NCI-H1694 (cell line): ENCODE measurements at places on chromosomes 1 and 21.
A peak's percentile ranks its signal among the peaks of the same experiment; 100 is the strongest.

DNA sequence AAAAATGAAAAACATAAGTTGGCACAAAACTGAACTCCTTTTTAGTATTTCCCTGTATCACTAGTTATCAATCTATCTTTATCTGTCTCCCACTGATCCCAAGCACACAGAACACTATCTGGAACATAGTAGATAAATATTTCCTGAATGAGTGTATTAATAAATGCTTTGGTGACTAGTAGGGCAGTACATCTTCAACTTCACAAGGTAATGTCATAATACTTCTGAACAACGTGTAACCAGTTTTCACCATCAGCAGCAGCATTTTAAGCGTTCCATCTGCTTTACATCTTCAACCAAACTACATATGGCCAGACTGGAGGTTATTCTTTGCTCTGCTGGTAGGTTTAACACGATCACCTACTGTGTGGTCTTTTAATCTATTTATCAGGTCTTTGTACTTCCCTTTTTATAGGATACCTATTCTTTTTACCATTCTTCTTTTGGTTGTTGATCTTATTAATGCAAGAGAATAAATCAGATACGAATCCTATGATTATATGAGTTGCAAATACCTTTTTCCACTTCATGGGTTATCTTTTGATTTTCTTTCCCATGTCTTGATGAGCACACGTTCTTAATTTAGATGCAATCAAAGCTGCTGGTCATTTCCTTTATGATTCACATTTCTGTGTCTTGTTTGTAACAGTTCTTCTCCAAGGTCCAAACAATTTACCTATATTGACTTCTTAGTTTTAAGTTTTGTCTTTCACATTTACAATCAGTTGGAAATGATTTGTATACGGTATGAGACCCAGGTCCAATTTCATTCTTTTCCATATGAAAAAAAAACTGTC lies 16.3 kb downstream of the GPBP1L1 start:
- no peak for DNase-seq

DNA sequence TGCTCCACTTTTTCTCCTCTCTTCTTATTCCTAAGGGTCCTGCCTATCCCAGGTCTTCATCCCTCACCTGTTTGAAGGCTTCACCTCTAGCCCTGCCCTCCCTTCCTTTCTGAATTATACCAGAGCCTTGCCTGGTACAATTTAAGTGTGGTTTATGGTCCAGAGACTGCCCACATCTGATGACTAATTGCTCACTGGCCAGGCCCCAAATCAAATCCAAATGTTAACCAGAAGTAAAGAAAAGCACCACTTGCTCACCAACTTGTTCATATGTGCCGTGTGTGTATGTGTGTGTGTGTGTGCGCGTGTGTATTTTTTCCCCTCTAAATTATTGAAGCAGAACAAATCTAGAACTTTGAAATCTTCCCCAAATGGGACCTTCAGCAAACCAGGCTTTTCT lies 26.4 kb downstream of the MYOM3 start:
- DNase-seq: no peak

DNA sequence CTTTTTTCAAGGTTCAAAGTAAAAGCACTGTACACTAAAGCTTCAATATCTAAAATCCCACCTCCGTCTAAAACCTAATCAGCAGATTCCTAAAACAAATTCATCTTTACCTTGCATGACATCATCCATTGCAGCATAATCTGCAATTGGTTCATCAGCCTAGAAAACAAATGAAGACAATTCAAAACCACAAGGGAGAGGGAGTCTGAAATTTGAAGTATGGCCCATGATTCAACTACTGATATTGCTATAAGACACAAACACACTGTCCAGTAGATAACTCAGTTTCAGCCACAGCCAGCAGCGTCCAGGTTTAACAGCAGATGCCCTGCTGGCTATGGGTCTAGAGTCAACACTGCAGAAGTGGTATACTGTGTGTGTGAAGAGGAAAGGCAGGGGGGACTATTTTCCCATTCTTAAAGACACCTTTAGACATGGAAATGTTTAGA lies 17.9 kb upstream of the RAP1GAP start:
- DNase-seq: no peak

DNA sequence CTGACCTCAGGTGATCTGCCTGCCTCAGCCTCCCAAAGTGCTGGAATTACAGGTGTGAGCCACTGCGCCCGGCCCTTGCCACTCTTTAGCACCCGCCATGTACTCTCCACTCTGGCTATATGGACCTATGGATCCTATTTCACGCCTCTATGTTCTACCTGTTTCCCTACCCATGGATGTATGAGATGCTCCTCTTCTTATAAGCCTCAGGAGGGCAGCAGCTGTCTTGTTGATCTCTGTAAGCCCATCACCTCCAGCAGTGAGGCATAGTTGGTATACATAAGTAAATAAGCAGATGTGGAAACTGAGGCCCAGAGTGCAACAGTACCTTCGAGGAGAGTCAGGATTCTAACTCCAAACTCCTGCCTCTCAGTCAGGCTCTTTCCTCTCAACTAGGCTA lies 24.7 kb upstream of the ARTN start:
- no peak for DNase-seq

- no peak for DNase-seq
Measured at GRCh38 chr1:3978990-3979325, 78.9 kb upstream of the C1orf174 start.

DNA sequence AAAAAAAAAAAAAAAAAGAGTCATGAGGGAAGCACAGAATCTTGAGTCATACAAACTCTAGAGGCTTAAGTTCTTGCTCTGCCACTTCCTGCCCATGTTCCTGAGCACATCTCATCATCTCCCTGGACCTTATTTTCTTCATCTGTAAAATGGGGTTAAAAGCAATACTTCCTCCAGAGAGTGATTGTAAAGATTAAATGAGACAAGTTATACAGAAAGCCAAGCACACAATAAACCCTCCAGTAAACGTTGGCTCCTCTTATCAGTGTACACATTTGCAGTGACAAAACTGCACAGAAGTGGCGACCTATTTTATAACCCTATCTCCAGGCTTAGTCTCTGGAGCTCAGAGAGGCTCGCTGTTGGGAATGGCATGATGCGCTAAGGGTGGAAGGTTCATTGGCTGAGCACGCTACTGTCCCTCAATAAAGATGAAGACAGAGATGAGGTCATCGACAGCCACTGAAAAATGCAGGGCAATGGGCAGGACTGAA lies 82.1 kb downstream of the RRAGC start:
- DNase-seq: no peak

DNA sequence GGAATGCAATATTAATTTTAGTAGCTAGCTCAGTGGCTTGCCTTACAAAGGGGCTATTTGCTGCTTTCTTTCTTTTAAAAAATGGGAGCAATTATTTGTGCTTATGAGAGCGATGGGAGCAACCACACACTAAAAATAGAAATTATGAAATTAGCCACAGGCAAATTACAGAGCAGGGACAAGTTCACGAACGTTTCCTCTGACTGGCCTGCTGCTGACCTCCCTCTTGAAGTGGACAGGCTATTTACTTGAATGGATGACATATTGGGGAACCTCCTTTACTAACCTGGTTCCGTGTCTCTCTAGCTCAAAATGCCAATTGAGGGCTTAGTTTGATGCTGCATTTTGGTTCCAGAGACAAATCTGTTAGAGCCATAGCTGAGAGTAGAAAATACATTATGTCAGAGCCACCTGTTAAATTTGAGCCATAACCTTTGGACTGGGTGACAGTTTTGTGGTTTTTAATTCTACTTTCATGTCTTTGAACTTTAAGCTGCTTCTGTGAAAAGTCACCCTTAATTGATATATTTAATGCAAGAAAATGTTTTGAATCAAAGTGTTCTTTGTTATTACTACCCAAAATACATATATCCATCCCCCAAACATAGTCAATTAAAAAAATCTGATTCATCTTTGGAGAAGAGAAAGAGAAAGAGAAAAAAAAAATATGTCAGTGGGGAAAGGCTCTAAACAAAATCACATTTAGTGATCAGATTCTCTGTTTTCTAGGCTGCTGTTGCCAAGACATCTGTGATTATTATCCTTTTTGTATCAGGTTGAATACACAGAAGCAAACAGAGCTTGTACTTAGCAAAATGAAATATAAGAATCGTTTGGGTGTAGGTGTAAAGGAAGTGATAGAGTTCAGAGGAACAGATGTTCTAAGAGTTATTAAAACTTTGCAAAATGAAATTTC lies 351.9 kb downstream of the ADGRL2 start:
- peak; percentile 40 for DNase-seq

- no peak for DNase-seq
Measured at GRCh38 chr1:3053366-3053980, 15.5 kb upstream of the PRDM16 start.

- no peak for DNase-seq
Measured at GRCh38 chr1:171909711-171910110, 68.4 kb downstream of the DNM3 start.

GRCh38 chr21:45892156-45892915 lies 89.2 kb upstream of the COL6A1 start:
- no peak for DNase-seq

DNA sequence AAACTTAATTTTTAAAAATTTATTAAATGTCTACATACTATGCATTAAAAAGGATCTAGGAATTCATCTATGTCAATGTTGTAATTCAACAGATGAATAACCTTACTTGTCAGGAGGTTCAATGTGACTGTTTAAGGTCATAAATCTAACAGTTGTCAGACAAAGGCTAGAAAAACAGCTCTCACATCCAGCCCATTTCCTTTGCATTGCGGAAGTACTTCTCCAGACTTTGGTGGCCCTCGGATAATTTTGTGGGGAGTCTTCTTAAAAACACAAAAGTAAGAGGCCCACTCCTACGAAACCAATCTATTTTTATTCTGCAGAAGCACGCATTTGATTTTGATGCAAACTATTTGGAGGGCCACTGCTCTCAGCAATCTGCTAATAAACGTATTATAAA lies 122.6 kb upstream of the CHRM3 start:
- DNase-seq: no peak

GRCh38 chr1:241836941-241837340 lies 11.1 kb upstream of the EXO1 start:
- no peak for DNase-seq

GRCh38 chr1:6392809-6393399 lies 663 bp downstream of the ACOT7 start:
- DNase-seq: no peak

DNA sequence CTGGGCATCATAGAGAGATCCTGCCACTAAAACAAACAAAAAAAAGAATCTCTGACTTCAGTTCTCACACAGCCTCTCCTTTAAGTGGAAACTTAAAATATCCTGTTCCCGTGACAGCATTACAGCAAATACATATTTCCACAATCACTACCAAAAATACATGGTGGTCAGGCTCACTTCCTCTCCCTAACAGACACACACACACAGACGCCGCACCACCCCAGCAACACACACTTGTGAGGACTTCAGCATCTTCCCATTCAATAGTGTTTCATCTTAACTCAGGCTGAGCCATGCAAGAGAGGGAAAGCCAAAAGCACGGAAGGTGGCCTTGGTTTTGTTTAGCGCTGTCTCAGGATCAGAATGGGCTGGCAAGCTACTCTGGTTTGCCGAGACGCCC lies 21.9 kb downstream of the KIAA1614 start:
- no peak for DNase-seq

DNA sequence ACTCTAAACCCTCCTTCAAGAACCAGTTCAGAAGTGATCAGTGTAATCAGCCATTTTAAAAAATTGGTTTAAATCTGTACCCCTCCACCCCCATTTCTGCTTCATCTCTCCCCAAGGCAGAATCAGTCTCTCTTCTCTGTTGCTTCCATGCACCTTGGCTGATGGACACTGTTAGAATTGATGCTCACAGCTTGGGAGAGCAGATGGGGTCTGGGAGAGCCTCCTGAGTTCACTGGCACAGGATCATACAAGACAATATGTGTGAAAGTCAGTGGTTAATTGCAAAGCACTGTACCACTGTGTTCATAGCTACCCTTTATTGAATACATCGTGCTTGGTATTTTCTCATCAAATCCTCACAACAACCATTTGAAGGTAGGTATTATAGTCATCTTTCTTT lies 140.9 kb downstream of the ROR1 start:
- DNase-seq: no peak

GRCh38 chr1:184020855-184021254 lies 16.7 kb downstream of the COLGALT2 start:
- no peak for DNase-seq

GRCh38 chr1:81412954-81413353 lies 387.8 kb upstream of the ADGRL2 start:
- DNase-seq: no peak

- no peak for DNase-seq
Measured at GRCh38 chr1:5992814-5993555, 760 bp upstream of the NPHP4 start.

- DNase-seq: no peak
Measured at GRCh38 chr21:42699196-42699595, 45.8 kb downstream of the PDE9A start.

DNA sequence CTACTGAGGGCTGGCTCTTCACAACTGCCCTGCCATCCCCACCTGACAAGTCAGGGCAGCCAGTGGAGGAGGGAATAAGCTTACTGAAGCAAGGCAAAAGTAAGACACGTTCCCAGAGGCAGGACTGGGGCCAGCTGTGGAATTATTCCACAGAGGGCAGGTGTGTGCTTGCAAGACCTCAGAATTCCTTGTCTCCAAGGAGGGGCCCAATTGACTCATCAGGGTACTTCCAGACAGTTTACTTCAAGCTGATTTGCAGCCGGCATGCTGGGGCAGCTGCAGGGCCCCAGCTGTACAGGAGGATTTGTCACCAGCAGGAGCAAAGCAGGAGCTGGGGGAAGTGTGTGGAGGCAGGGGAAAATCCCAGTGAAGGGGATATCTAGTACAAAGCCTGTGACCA lies 167.5 kb upstream of the CAMK1G start:
- peak; percentile 10 for DNase-seq

- no peak for DNase-seq
Measured at GRCh38 chr1:159141584-159142390, 29.6 kb upstream of the CADM3 start.

- DNase-seq: no peak
Measured at GRCh38 chr1:48292706-48293105, 70.2 kb downstream of the SLC5A9 start.

GRCh38 chr1:37656881-37657280 lies 22.2 kb upstream of the RSPO1 start:
- no peak for DNase-seq

DNA sequence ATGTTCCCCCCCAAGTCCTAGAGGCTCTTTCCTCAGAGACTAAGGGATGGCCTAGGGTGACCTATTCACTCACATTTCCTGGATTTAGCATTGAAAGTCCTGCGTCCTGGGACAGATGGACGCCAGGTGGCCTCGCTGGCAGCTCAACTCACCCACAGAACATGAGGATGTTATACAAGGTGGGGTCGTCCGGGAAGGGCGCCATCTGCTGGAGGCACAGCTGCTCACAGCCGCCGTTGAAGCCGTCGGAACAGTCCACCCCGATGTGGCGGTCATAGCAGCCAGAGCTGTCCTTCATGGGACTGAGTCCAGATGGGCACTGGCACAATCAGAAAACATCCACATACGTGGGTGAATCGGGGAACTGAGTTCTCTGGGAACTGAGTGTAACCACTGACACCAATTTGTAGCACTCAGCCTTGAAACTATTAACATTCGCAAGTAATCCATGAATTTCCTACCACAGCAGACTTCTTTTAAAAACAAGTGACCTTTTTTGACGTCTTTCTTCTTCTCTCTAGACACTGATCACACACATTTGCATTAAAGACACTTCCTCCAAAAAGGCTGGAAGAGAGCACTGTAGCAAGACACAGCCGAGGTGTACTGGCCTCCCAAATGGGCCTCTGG lies 215.4 kb downstream of the ASTN1 start:
- DNase-seq: peak; percentile 33

- no peak for DNase-seq
Measured at GRCh38 chr1:154657556-154657955, 49.6 kb upstream of the ADAR start.
